T-helper 22 cell (primary cell): ENCODE measurements at places on chromosomes 1 and 21.

DNA sequence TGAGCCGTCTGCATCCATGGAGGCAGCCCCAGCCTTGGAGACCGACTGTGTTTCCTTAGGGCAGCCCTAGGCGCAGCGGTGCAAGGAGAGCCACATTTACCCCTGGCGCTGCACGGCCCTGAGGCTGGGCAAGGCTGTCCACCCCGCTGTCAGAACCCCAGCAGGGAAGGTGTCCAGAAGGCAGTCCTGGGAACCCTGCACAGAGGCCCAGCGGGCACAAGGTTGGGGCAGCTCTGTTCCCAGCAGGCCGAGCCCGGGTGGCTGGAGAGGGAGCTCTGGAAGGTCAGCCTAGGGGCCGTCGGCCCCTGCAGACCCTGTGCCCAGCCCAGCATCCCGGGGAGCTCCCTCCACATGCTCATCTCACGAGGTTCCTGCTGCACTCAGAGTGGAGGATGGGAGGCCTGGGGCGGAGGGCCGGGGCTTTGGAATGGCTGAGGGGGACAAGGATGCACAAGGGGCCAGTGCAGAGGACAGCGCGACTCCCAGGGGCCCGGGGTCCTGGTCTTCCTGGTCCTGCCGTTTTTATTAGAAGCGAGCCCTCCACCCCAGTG is 19.9 kb upstream of the SAMD11 start:
- DNase-seq, result no peak

- DNase-seq, result no peak
Observed at GRCh38 chr1:166981589-166981988, 6.2 kb upstream of the ILDR2 start.

DNA sequence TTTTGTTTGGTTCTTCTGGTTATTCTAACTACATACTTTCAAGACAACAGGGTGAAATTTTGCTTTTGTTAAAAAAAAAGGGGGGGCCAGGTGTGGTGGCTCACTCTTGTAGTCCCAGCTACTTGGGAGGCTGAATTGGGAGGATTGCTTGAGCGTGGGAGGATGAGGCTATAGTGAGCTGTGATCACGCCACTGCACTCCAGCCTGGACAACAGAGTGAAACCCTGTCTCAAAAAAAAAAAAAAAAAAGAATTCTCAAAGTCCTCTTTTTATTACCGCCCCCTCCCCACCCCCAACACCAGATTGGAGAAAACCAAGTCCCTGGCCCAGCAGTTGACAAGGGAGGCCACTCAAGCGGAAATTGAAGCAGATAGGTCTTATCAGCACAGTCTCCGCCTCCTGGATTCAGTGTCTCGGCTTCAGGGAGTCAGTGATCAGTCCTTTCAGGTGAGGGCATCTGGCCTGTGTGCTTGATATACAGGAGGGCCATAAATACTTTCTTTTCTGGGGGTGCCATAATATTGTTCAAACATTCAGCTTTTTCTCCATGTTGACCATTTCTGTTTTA is 50.2 kb downstream of the LAMC2 start:
- no peak for DNase-seq

- no peak for DNase-seq
Observed at GRCh38 chr1:70671006-70671405, 259.9 kb downstream of the CTH start.

DNA sequence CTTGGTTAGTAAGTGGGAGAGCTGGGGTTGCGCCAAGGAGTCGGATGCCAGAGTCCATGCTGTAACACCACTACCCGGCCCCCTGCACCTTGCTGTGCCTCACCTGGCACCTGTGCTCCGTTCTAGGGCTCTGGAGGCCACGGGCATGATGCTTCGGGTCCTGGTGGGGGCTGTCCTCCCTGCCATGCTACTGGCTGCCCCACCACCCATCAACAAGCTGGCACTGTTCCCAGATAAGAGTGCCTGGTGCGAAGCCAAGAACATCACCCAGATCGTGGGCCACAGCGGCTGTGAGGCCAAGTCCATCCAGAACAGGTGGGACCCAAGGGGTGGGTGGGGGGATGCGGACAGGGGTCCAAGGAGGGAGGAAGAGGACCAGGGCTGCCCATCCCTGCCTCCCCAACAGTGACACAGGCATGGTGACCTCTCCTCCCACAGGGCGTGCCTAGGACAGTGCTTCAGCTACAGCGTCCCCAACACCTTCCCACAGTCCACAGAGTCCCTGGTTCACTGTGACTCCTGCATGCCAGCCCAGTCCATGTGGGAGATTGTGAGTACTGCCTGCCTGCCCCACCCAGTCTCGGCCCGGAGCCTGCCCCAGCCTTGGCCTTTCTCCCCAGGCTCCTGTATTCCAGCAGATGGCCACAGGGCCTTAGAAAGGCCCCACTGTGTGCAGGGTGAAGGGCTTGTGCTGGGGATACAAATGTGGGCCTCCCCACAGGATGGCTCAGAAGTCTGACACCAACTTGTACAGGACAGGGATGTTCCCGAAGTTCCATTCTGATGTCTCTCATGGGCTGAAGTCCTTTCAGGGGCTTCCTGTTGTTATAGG is 9.6 kb upstream of the HTR6 start:
- DNase-seq, result no peak

GRCh38 chr1:219659005-219659600 is 46.2 kb upstream of the ZC3H11B start:
- no peak for DNase-seq

- no peak for DNase-seq
Observed at GRCh38 chr1:44038876-44039657, 7.8 kb upstream of the SLC6A9 start.

DNA sequence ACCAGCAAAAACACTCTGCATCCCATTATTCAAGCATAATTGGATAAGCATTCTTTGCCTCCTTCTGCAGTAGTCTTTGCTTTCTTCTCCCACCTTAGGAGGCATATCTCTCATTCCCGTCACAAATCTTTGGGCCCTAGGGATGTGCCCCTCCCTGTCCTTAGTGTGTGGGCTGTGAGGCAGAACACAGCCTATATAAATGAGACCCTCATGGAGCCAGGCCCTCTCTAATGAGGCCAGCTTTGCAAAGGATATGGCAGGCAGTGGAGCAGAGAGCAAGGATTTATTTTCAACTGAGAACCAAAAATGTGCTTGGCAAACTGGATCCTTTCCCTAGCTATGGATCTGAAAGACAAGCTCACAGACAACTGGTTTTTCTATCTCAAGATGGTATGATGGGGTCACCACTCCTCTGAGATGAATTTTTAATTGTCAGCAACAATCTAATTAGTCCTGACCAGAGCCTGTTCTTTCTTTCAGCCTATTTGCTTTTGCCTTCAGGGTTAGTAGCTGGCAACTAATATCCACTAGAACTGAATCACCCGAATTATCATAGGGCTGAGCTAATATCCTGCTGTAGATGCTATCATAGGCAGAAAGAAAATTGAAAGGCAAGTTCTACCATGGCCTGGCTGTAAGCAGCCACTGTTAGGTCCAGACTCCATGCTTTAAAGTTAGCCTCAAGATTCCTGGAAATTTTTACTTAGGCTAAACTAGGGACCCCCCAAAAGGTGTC is 134.2 kb downstream of the SYT2 start:
- no peak for DNase-seq

GRCh38 chr1:43537423-43538142 is 6.9 kb downstream of the PTPRF start:
- no peak for DNase-seq

DNA sequence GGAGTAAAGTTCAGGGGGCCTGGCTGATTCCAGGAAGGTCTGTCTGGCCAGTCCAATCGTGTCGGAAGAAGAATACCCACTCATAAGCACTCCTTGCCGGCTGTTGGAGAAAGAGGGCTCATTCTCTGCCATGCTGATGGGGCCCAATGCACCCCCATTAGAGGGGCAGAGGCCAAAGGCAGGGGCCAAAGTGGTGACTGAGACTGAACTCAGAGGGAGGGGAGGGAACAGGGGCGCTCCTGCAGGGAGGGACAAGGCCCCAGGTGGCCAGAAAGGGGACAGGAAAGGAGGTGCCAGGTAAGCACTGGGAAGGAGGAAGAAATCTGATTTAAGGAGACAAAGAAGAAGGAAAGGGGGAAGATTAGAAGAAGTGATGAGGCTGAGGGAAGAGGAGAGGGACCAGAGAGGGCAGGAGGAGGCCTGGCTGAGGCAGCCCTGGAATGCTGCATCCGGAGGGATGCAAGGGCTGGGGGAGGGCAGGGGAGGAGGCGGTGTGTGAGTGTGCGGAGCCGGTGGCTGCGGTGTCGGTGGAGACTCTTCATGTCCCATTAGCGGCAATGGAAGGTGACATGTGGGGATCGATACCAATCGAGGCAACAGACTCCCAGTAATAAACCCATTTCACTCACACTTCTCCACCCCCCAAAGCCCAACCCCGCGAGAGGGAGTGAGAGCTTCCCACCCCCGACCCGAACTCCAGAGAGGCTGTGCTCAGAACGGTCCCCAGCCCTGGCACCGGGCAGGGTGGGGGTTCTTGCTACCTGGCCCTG is 12.0 kb upstream of the ETV3L start:
- DNase-seq, result no peak

GRCh38 chr1:115677182-115677555 is 35.4 kb downstream of the VANGL1 start:
- no peak for DNase-seq

GRCh38 chr1:25615563-25616094 is 962 bp upstream of the MAN1C1 start:
- DNase-seq, result no peak

DNA sequence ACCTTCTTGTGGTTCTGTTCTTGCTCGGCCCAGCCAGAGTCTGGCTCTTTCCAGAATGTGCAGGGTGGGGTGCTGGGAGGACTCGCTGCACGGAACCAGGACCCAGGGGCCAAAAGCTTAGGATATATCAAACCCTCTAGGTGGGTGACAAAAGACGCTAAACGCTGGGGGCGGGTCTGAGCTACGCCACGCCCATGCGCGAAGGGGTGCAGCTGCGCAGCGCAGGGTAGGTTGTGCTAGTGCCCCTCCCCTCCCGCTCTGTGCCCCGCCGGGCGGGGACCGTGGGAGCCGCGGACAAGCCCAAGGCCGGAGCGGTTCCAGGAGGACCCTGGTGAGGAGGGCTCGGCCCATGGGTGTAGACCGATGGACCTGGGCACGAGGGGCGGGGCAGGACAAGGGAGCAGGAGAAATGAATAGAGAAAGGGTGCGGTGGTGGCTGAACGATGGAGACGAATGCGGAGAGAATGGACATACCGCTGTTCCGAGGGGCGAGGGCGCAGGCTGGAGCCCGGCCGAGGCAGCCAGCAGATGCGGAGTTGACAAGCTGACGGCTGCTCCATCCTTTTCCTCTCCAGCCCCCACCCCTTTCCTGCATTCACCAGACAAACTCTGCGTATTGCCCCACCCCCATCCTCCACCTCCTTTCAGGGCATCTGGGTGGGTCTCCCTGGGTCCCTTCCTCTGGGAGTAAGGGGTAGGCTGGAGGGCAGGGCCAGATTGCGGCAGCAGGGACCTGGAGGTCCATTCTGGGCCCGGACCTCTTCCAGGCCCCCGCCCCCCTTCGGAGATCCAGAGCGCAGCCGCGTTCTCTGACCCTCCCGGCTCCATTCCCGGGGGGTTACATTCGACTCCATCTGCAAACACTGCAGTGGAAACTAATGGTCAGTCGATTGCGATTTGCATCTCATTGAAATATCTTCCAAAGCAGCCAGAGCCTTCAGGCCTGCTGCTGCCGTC is at the start of gene RUSC1:
RUSC1 (plus strand) TSS at position 234 of the 957 bp plus-strand sequence. CDS start 880 bp downstream, outside the sequence.
- DNase-seq, result peak; percentile 56

GRCh38 chr1:86926883-86927282 is 12.4 kb downstream of the HS2ST1 start:
- DNase-seq, result no peak

DNA sequence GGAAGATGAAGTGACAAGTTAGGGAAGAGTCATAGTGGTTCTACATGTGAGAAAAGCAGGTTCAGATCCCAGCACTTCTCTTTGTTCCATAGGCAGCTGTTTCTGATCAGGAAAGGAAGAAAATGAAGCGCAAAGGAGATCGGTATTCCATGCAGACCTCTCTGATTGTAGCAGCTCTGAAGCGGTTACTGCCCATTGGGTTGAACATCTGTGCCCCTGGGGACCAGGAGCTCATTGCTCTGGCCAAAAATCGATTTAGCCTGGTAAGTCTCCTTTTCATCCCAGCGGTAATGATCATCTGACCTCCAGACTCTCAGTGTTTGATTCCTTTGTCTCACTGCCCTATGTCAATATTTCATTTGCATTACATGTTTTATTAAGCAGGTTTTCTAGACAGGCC is 173.6 kb downstream of the ZP4 start:
- no peak for DNase-seq

DNA sequence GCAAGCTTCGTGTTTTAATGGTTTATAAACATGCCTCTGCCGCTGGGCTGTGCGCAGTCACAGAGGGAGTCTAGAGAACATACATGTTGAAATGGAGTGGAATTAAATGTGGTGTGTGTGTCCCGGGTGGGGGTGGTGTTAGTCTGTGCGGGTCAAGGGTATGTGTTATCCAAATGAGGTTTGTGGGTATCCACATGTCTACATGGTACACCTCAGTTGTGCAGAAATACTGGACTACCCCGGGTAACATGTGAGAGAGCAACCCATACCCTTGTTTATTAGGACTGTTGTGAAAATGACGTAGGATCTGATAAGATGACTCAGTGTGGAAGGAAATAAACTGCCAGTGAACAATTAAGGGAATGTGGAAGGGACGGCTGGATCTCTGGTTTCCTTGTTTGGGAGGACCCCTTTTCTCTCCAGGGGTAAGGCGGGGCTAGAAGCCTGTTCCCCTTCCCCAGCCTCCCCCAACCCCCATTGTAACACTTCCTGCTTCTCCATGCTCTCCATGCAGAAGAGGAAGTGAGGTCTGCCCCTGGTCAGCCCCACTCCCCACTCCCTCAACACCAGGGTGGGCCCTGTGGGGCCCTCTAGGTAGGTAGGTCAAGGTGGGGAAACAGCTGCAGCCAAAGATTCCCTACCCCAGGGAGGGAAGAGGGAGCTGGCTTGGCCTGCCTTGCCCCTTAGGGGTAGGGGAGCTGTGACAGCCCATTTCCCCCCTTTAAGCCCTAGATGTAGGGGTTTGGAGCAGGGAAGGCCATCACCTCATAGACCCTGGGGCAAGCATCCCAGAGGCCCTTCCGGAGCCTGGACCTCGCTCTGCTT is 690 bp downstream of the EPS8L3 start:
- DNase-seq, result no peak

- no peak for DNase-seq
Observed at GRCh38 chr1:203442821-203443220, 32.8 kb upstream of the PRELP start.

- no peak for DNase-seq
Observed at GRCh38 chr1:230824551-230824918, 43.8 kb downstream of the C1orf198 start.

GRCh38 chr1:170732252-170732588 is 68.3 kb downstream of the PRRX1 start:
- DNase-seq, result no peak

DNA sequence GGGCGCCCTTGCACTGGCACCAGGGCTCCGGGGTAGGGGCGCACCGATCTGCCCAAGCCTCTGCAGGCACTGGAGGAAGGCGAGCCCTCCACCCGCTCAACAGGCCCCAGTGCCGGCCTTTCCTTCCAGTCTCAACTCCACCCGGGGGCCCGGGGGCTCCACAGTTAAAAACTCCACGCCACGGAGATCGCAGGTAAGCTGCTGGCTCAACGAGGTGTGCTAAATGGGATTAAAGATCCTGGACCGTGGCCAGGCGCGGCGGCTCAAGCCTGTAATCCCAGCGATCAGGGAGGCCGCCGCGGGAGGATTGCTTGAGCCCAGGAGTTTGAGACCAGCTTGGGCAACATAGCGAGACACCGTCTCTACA is 536 bp downstream of the HSF2BP start:
- DNase-seq, result no peak
